Left forelimb (tissue), 1 donor: ENCODE measurements at places on chromosomes 5 and 9.

DNA sequence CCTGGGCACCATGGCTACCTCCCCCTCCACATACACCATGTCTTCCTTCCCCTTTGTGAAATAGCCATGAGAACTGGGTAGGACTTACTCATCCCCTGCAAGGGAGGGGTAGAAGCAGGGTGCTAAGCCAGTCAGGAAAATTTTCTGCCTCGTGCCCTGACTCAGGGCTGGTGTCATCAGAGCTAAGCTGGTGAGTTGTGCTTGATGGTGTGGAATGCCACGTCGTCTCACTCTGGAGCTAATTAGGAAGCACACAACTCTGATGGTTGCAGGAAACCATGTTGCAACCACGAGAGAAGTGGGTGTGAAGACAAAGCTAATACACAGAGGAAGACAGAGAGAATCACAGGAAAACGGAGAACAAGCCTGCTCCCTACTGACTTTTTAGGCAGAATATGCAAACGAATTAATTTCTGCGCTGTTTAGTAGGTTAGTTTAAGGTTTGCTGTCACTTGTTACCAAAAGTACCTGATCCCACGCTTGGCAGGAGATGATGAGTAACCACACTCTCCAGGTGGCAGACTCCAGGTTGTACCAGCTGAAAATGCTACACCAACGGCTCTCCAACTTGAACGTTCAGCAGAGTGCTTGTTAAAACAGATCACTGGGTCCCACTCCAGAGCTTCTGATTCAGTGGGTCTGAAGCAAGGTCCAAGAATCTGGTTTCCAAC, 54.5 kb downstream of the STK10 start:
- DNase-seq: no peak

DNA sequence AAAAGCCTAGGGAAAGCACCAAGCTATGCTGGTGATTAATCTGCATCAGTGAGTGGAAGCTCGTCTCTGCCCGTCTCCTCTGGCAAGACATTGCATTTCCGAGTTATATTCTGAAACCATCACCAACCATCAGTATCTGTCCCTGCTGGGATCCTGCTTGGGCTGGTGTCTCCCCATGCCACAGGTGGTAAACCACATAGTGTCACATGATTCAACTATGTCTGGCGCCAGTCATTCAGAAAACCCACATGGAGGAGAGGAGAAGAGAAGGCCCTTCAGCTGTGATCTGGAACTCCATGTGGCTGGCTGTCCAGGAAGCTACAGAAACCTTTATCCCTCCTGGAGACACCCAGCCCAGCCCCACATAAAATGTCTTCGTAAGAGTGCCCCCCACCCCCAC, 4.8 kb downstream of the IL9 start:
- no peak for DNase-seq

- no peak for DNase-seq
Measured at GRCh38 chr5:95244479-95244878, 40.4 kb downstream of the MCTP1 start.

DNA sequence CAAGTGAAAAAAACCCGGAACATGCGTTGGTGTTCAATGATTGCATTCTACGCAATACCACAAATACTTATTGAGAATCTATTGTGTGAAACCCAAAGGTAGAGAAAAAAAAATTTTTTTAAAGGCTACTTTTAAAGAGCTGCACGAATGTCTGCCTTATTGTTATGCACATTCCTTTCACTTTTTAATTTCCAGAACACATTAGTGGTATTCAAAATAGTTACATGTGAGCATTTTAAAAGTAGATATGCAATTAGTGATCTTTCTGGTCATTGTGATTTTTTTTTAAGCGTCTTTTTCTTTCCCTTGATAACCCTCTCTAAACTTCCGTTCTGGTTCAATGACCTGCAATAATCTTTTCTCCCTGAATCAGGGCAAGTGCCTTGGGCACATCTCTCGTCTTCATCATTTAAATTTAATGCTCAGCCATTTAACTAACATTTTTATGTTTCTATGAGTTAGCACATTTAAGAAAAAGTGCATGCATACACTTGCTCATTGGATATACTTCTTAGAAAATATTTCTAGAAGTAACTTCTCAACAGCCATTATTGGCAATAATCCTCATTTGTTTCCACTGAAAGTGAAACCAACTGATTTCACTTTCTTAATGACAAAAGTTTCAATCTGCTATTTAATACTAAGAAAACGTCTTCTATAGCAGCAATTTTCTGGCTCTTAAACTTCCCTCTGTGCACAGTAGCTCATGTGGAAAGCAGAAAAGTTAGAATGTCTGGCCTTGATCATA, 80.3 kb downstream of the CDH6 start:
- DNase-seq: no peak

- DNase-seq: no peak
Measured at GRCh38 chr9:111926421-111926875, 29.8 kb downstream of the UGCG start.

DNA sequence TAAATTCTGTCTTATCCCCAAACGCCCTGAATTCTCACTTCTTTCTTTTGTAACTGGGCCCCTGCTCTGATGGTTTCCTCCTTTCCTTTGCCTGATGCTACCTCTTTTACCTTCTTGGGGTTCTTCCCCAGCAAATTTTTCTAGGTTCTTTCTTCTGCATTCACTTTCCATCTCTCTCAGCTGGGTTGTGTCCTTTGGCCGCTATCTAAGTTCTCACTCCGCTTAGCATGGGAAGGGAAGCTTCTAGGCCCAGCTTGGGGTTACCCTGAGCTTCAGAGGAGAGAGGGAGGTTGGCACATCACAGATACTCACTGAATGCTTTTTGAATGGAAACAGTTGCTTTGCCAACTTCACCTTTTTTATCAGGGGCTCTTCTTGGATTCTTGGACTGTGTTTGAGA, 17.0 kb downstream of the PALM2AKAP2 start:
- DNase-seq: no peak

- DNase-seq: no peak
Measured at GRCh38 chr9:13557746-13558145, 278.3 kb upstream of the MPDZ start.

DNA sequence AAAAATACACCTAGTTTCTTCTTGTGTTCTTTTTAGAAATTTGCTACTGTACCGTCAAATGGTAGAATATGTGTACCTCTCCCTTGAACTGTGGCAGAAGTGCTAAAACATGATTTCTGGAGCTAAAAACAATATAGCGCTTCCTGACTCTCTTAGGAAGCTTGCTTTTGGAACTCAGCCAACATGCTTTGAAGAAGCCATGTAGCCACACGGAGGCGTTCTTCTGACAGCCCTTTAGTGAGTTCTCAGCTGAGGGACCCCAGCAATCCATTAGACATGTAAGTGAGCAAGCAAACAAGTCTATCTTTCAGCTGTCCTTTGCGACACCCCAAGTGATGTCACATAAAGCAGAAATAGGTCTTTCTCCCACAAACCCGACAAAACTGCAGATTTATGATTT, 917.0 kb downstream of the CDH9 start:
- DNase-seq: no peak

DNA sequence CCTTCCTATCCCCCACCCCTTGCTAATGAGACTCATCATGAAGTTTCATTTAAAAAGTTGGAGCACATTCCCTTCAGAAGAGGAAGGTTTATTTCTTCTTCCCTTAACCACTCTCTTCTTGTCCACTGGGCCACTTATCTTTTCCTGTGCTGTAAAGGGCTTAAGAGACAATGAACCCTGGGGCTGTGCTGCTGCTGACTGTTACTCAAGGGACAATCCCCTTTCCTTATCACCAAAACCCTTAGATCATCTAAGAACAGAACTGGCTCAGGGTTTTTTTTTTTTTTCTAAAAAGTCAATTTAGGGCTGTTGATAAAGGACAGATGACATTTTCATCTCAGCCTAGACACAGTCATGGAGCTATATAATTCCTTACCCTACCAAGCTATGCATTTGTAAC, 29.6 kb downstream of the CAPSL start:
- DNase-seq: no peak

DNA sequence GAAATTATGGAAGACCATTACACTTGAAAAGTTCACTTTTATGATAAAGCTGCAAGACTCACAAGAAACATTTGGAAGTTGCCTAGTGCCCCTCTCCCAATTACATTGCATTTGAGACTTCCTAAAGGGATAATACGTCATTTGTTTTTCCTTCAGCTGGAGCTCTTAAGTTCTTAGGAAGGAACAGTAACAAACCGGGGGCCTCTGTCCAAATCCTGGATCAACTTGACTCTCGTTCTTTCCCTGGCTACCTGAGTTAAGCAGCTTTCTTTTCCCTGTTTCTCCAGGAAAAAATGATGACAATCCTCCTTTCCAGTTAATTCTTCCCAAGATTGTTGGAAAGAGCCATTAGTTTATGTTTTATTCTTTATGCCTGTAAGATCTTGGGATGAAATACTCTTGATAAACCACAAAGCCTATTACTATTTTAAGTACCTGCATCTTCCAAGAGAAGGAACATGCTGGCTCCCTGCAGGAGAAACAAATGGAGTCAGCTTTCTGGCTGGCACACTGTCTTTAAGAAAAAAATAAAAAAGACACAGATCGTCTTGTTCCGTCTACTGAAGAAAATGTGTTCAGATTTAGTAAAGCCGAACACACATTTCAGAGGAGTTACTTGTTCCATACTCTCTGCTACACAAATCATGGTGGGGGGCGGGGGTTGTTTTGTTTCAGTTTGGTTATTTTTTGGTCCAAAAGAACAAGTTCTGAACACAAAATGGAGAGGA, 297.9 kb downstream of the EFNA5 start:
- DNase-seq: no peak

GRCh38 chr5:122693963-122694362, 80.9 kb upstream of the SNX2 start:
- DNase-seq: no peak
